ENCODE measurements at places on chromosomes 12 and 14. TPM values are rescaled to one million over a fixed set of nuclear protein-coding genes. Genes with fewer than 3 reads are reported as not detected.

DNA sequence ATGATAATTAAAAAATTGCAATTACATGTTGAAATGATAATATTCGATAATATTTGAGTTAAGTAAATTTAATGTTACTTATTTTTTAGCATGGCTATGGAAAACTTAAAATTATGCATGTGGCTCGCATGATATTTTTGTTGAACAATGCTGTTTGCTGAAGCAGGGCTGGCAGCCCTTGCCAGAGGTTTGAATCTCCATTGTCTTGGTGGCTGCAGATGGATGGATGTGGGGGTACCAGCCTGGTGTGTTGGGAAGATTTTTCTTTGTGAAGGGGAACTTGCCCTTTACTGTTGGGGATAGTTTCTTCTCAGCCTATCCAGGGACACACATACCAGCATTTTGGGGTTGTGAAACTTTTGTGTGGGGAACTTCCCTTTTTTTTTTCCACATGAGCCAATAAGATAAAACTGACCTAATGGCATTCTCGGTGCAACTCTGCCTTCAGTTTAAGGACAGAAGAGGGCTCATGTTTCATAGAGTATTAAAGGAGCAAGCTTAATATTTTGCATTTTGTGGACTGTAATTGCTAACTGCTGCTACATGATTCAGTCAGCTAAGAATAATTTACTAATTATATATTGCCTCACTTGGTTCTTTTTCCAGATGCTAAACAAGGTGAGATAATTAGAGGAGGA, 8.8 kb downstream of the RASSF3 start:
- no peak for DNase-seq

GRCh38 chr14:56215180-56215579, 97.0 kb downstream of the PELI2 start:
- no peak for DNase-seq

DNA sequence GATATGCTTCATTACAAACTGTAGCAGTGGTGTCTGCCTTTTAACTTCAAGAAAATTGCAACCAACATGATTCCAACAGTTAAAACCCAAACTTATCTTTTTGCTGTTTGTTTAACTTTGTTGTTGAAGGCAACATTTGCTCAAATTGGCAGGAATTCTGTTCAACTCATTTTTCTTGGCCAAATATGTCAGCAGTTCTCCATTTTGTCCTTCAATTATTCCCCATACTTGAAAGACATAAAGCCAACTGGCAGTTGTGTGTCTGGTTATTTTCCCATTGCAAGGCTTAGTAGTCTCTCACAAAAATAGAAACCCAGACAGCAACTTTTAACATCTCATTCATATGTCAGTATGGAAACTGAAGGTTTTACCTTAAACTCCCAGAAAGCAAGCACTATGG, 146.3 kb downstream of the LRIG3 start:
- no peak for DNase-seq

CAPZA3 gene
- total RNA-seq, result not detected

GRCh38 chr12:101928556-101928955, 51.2 kb downstream of the DRAM1 start:
- no peak for DNase-seq
